ENCODE measurements at places on chromosomes 2 and 18. TPM values are rescaled to one million over a fixed set of nuclear protein-coding genes. Genes with fewer than 3 reads are reported as not detected.

GRCh38 chr2:229715895-229716507 lies 1.6 kb upstream of the DNER start:
- no peak overlapping the region for H3K27ac ChIP-seq
- H3K36me3 ChIP-seq, result no peaks in the 10 kb centered on the region
- peaks cover 16% of the 10 kb centered on the region for H3K27me3 ChIP-seq
- H3K4me1 ChIP-seq, result no peaks in the 10 kb centered on the region

DNA sequence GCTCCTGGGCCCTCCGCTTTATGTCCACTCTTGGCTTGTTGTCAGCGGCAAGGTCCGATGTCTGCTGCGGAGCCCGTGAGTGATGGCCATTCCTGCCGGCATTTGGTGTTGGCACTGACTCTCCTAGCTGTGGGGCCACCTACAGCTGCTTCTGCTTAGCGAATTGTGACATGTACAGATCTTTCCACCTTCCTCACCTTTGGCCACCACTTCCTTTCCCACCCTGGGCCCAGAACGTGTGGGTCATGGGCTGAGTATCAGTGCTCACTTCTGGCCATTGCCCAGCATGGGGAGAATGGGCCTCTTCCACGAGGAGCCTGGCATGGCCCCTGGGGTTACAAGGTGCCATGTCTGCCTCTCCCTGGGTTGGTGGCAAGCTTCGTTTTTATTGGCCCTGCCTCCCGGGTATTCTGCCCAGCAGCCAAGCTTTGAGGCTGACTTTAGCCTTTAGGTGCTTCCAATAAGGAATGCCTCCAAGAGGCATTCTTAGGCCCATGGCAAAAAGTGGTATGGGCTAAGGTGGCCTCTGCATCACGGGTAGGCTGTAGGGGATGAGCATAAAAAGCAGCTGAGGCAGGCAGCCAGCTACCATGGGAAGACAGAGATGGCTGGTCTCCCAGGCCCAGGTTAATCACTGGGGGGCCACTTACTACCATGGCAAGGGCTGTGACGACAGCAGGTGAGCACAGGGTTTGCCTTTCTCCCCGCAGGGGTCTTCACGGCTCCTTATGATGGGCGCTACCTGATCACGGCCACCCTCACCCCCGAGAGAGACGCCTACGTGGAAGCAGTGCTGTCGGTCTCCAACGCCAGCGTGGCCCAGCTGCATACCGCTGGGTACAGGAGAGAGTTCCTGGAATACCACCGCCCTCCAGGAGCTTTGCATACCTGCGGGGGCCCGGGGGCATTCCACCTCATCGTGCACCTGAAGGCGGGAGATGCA lies 65.8 kb downstream of the EMILIN2 start:
- H3K4me3 ChIP-seq, result no peak overlapping the region
- no peak for DNase-seq
- H3K27ac ChIP-seq, result no peak overlapping the region
- no peaks in the 10 kb centered on the region for H3K36me3 ChIP-seq
- peaks cover 8% of the 10 kb centered on the region for H3K4me1 ChIP-seq

DNA sequence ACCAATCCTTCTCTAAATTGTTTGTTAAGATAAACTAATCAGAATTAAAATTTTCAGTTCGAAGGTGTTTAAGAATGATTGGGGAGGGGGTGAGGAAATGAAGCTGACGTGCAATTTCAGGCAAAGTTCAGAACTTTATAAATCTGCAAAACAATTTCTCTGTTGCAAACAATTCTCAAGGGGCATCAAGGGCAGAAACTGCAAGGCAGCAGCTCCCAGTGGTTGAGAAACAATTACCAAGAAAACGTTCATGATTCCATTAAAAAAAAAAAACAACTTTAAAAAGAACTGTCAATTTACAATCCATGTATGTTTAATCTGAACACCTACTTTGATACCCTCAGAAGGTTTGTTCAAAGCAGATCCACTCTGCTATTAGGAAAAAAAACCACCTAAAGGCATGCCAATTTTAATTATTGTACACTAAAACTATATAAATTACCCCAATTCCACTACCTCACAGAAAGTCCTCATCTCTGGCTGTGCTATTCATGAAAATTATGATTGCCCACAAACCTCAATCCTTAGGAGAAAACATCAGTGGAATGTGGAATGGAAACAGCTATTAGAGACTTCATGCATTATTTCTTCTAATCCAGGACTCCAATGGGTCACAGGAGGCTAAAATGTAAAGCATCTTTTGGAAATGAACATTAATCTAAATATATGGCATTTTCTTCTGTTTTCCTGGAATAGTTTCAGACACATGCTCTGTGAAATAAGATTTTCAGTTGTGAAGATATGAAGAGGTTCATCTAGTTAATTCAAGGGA lies 119.9 kb upstream of the ACVR1C start:
- no peaks in the 10 kb centered on the region for H3K36me3 ChIP-seq
- DNase-seq, result no peak
- no peak overlapping the region for H3K4me3 ChIP-seq
- H3K27ac ChIP-seq, result no peak overlapping the region

- H3K27ac ChIP-seq, result no peak overlapping the region
- H3K27me3 ChIP-seq, result no peaks in the 10 kb centered on the region
- H3K4me3 ChIP-seq, result no peak overlapping the region
- H3K4me1 ChIP-seq, result no peaks in the 10 kb centered on the region
- no peaks in the 10 kb centered on the region for H3K36me3 ChIP-seq
Measured at GRCh38 chr2:203802342-203803052, 65.1 kb upstream of the CTLA4 start.

DNA sequence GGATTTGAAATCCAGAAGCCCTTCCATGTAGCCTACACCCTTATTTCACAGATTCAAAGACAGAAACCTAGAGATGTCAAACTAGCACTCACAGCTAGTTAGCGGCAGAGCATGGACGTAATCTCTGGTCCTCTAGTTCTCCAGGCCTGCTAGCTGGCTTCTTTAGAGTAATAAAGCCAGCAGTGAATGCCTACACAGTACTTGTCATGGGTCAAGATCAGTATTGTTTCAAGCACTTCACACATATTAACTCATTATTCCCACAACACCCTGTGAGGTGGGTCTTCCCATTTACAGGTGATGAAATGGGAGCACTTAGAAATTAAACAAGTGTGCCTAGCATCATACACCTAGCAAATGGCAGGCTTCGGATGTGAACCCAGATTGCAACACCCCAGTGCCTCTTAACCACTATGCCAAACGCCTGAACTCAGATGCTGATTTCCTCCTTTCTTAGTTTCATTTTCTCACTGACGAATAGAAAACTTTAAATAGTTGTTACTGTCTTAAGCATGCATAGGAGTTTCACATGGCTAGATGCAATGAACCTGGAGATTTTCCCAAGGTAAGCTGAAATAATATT lies 14.5 kb upstream of the ZBTB14 start:
- H3K36me3 ChIP-seq, result no peaks in the 10 kb centered on the region
- no peak overlapping the region for H3K27ac ChIP-seq
- DNase-seq, result no peak
- no peak overlapping the region for H3K4me3 ChIP-seq
- H3K27me3 ChIP-seq, result no peaks in the 10 kb centered on the region

REG3G gene
- total RNA-seq, result not detected

GRCh38 chr18:22019193-22019592 lies 150.2 kb upstream of the GATA6 start:
- no peaks in the 10 kb centered on the region for H3K36me3 ChIP-seq
- H3K27me3 ChIP-seq, result no peaks in the 10 kb centered on the region
- H3K27ac ChIP-seq, result no peak overlapping the region
- DNase-seq, result no peak
- H3K4me3 ChIP-seq, result no peak overlapping the region

MAL gene
- not detected for total RNA-seq

SCYGR4 gene
- not detected for total RNA-seq

TRABD2A gene
- 18.6 TPM for total RNA-seq

SLC4A3 gene
- 7.4 TPM for total RNA-seq

DNA sequence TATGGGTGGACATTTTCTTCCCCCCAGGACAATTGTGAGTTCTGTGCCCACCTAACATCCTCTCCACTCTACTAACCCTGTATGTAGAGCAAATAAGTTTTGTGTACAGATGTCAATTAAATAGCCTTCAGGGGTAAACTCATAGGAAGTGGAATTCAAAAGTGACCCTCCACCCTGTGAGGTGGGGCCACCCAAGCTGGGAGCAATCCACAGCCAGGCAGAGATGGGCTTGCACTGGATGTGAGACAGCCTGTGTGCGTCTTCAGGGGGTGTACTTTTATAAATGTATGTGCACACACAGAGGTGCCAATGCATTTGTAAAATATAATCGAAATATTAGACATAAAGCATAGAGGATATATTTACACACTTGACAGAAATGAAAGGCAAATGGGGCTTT lies 33.1 kb upstream of the ATP6V1B1 start:
- H3K27me3 ChIP-seq, result peaks cover 99% of the 10 kb centered on the region
- H3K4me3 ChIP-seq, result no peak overlapping the region
- peaks cover 18% of the 10 kb centered on the region for H3K4me1 ChIP-seq
- DNase-seq, result no peak

UGT1A4 gene
- not detected for total RNA-seq

- peak overlapping the region; percentile 14 for H3K27ac ChIP-seq
- DNase-seq, result no peak
- no peaks in the 10 kb centered on the region for H3K36me3 ChIP-seq
- H3K4me1 ChIP-seq, result peaks cover 3% of the 10 kb centered on the region
- H3K4me3 ChIP-seq, result no peak overlapping the region
Measured at GRCh38 chr2:102783506-102784183, 21.8 kb downstream of the TMEM182 start.

- DNase-seq, result no peak
- H3K4me1 ChIP-seq, result peaks cover 2% of the 10 kb centered on the region
- H3K27ac ChIP-seq, result peak overlapping the region; percentile 67
- H3K27me3 ChIP-seq, result no peaks in the 10 kb centered on the region
- peak overlapping the region; percentile 81 for H3K4me3 ChIP-seq
Measured at GRCh38 chr2:138500592-138501424, 762 bp upstream of the SPOPL start.

SIX2 gene
- 1.0 TPM for total RNA-seq

- no peaks in the 10 kb centered on the region for H3K27me3 ChIP-seq
- DNase-seq, result peak; percentile 38
- no peak overlapping the region for H3K4me3 ChIP-seq
- no peaks in the 10 kb centered on the region for H3K4me1 ChIP-seq
Measured at GRCh38 chr2:29212009-29212408, 96.8 kb downstream of the CLIP4 start.

DNA sequence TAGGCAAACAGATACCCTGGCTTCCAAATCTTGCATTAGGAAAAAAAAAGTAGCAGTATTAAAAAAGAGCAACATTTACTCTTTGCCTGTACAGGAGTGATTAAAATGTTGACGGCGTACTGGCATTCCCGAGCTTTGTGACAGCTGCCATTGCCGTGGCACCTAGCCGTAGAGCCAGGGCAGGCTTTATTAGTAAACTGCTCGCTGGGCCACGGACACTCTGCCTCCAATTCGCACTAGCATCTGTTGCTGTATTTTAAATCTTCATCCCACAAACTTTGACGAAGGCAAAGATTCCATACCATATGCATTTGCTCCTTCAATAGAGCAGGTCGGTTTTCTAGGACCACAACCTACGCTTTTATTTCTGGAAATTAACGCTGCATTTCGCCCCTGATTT lies 44.5 kb upstream of the EPHA4 start:
- no peak overlapping the region for H3K27ac ChIP-seq
- H3K27me3 ChIP-seq, result no peaks in the 10 kb centered on the region

GPR39 gene
- 0.63 TPM for total RNA-seq

DNA sequence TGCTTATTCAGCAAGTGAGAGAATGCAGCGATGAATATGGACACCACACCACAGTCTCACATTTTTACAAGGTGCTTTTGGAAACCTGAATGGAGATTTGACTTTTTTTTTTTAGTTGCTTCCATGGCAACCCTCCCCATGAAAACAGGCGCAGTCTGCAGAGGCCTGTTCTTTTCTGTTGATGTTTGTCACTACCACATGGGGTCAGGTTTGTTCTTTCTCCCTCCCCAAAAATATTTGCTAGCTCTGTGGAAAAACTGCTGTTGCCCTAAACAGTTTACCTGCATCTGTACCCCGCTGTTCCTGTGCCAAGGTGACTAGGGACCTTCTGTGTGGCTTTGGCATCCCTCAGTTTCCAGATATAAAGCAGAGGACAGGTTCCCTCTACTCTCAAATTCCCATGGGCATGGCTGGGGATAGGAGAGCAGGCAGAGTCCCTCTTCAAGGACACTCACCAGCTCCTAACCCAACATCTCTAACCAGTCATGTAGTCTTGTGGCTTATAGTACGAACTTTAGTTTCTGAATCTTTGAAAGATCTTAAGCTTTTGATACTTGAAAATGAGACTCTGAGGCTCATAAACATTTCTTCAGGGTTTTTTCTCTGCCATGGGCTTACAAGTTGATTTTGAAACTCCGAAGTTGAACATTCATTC lies 14.7 kb upstream of the MAPRE2 start:
- no peaks in the 10 kb centered on the region for H3K36me3 ChIP-seq
- H3K27ac ChIP-seq, result no peak overlapping the region
- H3K4me3 ChIP-seq, result no peak overlapping the region
- no peak for DNase-seq

ZNG1B gene
- total RNA-seq, result 32.7 TPM

GRCh38 chr18:48531908-48532307 lies 6.9 kb upstream of the CTIF start:
- no peaks in the 10 kb centered on the region for H3K36me3 ChIP-seq
- H3K4me1 ChIP-seq, result 0 out of 2 replicates have a peak, but pooled peaks cover 2% of the 10 kb centered on the region
- H3K27me3 ChIP-seq, result no peaks in the 10 kb centered on the region
- no peak for DNase-seq

DNA sequence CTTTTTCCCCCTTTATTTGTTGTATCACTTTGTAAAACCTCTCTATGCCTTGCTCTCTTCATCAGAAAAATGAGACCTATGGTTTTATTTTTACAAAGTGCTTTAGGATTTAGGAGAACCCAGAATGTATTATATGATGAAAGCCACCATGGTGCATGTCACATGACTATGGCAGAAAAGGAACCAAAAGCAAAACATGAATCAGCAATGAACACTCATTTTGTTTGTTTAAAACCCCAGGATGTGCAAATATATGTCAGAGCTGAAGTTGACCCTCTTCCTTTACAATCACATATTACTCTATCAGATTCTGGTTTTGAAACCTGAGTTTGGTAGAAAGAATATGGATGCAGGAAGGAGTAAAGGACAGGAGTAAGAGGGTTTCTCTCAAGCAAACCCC lies 70.0 kb downstream of the FIGN start:
- peaks cover 2% of the 10 kb centered on the region for H3K4me1 ChIP-seq
- no peak overlapping the region for H3K4me3 ChIP-seq
- H3K27me3 ChIP-seq, result no peaks in the 10 kb centered on the region
- H3K27ac ChIP-seq, result no peak overlapping the region
- no peaks in the 10 kb centered on the region for H3K36me3 ChIP-seq

SERPINB3 gene
- 0.17 TPM for total RNA-seq

DNA sequence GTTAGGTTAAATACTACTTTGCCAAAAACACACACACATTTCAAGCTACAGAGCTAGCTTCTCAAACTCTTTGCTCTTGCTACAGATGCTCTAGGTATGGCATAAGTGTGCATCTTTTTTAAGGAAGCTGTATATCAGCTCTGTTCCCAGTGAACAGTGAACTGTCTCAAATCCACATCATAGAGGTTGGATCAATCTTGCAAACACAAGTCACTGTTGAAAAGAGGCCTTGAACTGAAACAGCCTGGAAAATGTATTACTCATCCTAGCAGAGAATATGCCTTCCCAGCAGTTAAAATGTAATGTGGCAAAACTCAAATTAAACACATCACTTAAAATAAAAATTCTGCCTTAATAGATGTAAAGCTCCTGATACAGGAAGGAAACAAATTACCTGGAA lies 151.8 kb downstream of the WDPCP start:
- no peak overlapping the region for H3K4me3 ChIP-seq
- no peaks in the 10 kb centered on the region for H3K27me3 ChIP-seq
- no peak for DNase-seq
- no peaks in the 10 kb centered on the region for H3K36me3 ChIP-seq
- H3K4me1 ChIP-seq, result no peaks in the 10 kb centered on the region

TLX2 gene
- total RNA-seq, result 0.17 TPM

- H3K27me3 ChIP-seq, result no peaks in the 10 kb centered on the region
- no peaks in the 10 kb centered on the region for H3K36me3 ChIP-seq
Measured at GRCh38 chr2:120887320-120887697, 151.6 kb downstream of the GLI2 start.
